Mesothelial cell of epicardium (in vitro differentiated cells): ENCODE measurements at places on chromosomes 1 and 21. TPM values are rescaled to one million over a fixed set of nuclear protein-coding genes. Genes with fewer than 3 reads are reported as not detected.
A peak's percentile ranks its signal among the peaks of the same experiment; 100 is the strongest.

- DNase-seq: no peak
- peaks cover 49% of the 10 kb centered on the region for H3K4me1 ChIP-seq
- H3K4me3 ChIP-seq: no peak overlapping the region
- H3K36me3 ChIP-seq: peaks cover 12% of the 10 kb centered on the region
- no peaks in the 10 kb centered on the region for H3K27me3 ChIP-seq
Measured at GRCh38 chr1:8595941-8596340, 221.5 kb downstream of the RERE start.

GRCh38 chr1:183331091-183331742 is 87.0 kb downstream of the NMNAT2 start:
- H3K36me3 ChIP-seq: no peaks in the 10 kb centered on the region
- no peaks in the 10 kb centered on the region for H3K27me3 ChIP-seq
- peaks cover 50% of the 10 kb centered on the region for H3K4me1 ChIP-seq
- H3K4me3 ChIP-seq: peak overlapping the region; percentile 55
- peak; percentile 45 for DNase-seq
- peak overlapping the region; percentile 99 for H3K27ac ChIP-seq

DNA sequence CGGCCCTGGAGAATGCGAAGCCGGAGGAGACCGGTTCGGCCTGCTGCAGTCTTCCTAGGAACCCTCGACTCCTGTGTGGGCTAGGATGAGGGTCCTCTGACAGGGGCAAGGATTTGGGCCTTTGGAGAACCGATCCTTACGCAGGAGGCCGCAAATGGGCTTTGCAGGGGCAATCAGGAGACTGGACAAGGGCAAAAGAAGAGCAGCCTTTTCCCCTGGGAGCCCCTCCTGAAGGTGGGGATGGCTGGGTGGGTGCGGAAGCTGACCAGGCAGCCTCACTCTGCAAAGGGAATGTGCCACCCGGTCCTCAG is 111.7 kb downstream of the NAV1 start:
- H3K27me3 ChIP-seq: peaks cover 22% of the 10 kb centered on the region
- no peak for DNase-seq
- peak overlapping the region; percentile 86 for H3K4me3 ChIP-seq
- H3K36me3 ChIP-seq: no peaks in the 10 kb centered on the region
- peak overlapping the region; percentile 89 for H3K27ac ChIP-seq

- no peak overlapping the region for H3K27ac ChIP-seq
- H3K36me3 ChIP-seq: peaks cover 40% of the 10 kb centered on the region
- no peak overlapping the region for H3K4me3 ChIP-seq
- DNase-seq: peak; percentile 26
- no peaks in the 10 kb centered on the region for H3K4me1 ChIP-seq
Measured at GRCh38 chr21:45266518-45267389, 20.9 kb downstream of the POFUT2 start.

- H3K4me1 ChIP-seq: peaks cover 38% of the 10 kb centered on the region
- H3K27ac ChIP-seq: peak overlapping the region; percentile 80
- H3K27me3 ChIP-seq: no peaks in the 10 kb centered on the region
- peak overlapping the region; percentile 77 for H3K4me3 ChIP-seq
Measured at GRCh38 chr1:197774466-197775281, 606 bp downstream of the DENND1B start.

DNA sequence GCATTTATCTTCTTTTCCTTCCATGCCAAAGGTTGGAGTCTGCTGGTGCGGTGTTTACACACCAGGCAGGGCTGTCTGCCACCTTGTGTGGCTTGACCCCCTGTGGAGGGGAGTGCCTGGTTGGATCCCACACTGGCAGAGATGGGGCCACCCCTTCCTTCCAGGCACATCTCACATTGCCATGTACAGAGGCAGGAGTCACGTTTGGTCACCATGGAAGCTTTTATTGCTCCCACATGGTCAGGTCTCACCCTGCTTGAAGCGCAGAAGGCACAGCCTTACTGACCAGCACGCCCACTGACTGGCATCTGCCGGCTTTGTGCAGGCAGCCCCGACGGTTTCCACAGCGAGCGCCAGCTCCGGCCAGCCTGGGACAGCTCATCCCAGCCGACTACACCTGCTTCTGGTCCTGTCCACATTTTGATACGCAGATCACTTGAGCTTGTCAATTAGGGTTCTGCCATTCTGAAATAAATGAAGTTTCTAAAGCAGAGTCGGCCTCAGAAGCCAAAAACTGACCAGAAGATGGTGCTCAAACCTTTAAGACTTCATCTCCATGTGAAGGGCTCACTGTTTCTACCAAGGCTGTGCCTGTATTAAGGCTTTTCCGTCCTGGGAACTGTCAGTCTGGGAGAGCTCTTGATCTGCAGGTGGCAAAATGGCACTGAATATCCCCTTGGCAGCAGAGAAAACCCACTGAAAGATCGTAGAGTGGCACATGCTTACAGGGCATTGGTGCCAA is 35.6 kb upstream of the EPHA8 start:
- H3K36me3 ChIP-seq: peaks cover 17% of the 10 kb centered on the region
- peaks cover 6% of the 10 kb centered on the region for H3K4me1 ChIP-seq
- DNase-seq: no peak
- no peaks in the 10 kb centered on the region for H3K27me3 ChIP-seq
- no peak overlapping the region for H3K27ac ChIP-seq

GRCh38 chr1:206947255-206947654 is 989 bp upstream of the PIGR start:
- peaks cover 2% of the 10 kb centered on the region for H3K4me1 ChIP-seq
- H3K36me3 ChIP-seq: no peaks in the 10 kb centered on the region
- H3K27ac ChIP-seq: no peak overlapping the region
- H3K27me3 ChIP-seq: peaks cover 70% of the 10 kb centered on the region

GRCh38 chr1:10733474-10734366 is 62.7 kb downstream of the CASZ1 start:
- no peak for DNase-seq
- no peak overlapping the region for H3K27ac ChIP-seq
- H3K36me3 ChIP-seq: no peaks in the 10 kb centered on the region

GRCh38 chr1:232279909-232280400 is 350.0 kb downstream of the SIPA1L2 start:
- peaks cover 24% of the 10 kb centered on the region for H3K4me1 ChIP-seq
- H3K36me3 ChIP-seq: no peaks in the 10 kb centered on the region
- H3K4me3 ChIP-seq: no peak overlapping the region
- DNase-seq: no peak
- H3K27me3 ChIP-seq: peaks cover 5% of the 10 kb centered on the region

DNA sequence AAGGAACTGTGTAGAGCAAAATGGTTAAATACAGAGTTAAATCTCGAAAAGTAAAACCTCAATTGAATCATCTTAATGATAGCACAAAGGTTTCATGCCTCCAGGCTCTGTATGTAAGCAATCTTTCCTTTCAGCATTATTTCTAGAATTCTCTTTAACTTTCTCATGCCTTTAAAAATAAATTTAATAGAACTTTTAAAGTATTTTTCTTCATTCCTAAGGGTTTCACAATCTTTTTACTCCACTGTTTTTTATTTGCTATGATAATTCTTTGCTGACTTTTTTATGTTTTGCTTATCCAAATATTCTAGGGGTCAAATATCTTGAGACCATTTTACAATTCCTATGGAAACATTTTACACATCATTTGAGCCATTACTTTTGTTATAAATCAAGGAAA is 288.0 kb downstream of the BACH1 start:
- no peak for DNase-seq
- peaks cover 2% of the 10 kb centered on the region for H3K27me3 ChIP-seq
- H3K27ac ChIP-seq: peak overlapping the region; percentile 65

DNA sequence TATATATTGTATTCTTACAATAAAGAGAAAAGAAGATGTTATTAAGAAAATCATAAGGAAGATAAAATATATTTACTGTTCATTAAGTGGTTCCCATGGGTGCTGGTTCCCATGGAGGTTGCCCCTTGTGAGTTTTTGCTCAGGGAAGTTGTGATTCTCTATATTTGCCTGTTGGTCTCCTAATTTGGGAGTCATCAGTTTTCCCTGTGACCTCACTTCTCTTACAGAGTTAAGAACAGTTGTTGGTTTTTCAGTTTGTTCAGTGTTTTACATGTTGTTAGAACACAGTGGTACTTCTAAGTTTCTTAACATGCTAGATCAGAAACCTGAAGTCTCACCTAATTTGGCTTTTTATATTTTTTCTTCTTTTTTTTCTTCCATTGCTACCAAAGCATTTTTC is 109.2 kb downstream of the OSBPL9 start:
- no peak for DNase-seq
- H3K27me3 ChIP-seq: no peaks in the 10 kb centered on the region
- H3K36me3 ChIP-seq: peaks cover 8% of the 10 kb centered on the region
- no peak overlapping the region for H3K4me3 ChIP-seq
- H3K27ac ChIP-seq: no peak overlapping the region

DNA sequence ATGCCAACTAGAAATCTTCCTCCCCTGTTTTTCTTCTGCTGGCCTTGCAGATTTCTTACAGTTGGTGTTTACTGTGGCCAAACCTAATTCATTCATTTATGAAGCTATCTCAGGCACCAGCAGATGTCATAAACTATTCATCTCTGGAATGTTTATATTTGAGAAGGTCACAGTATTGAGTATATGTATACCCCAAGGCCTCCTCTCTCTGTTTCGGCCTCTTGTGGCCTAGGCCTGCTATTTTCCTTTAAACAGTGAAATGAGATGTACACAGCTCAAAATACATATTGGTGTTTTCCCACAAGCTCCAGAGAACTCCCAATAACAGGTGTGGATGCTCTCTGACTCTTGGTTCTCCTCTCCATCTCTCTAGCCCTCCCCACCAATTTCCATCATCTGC is 520.7 kb upstream of the CAMK1G start:
- peaks cover 15% of the 10 kb centered on the region for H3K4me1 ChIP-seq
- no peak overlapping the region for H3K4me3 ChIP-seq
- no peak overlapping the region for H3K27ac ChIP-seq
- no peaks in the 10 kb centered on the region for H3K27me3 ChIP-seq

DNA sequence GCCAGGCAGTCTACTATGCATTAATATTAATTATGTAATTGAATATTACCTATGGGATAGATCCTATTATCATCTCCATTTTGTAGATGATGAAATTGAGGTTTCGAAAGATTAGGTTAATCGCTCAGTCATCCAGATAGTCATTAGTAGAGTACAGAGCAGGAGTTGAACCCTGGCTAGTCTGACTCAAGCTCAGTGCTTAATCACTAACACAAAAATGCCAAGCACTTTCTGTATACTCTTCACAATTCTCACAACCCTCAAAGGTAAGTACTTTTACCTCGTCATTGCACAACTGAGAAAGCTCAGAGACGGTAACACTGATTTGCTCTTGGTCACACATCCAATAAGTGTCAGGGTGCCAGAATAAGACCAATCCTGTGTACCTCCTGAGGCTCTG is 280.2 kb upstream of the PLXNA2 start:
- no peaks in the 10 kb centered on the region for H3K36me3 ChIP-seq
- H3K27me3 ChIP-seq: no peaks in the 10 kb centered on the region
- no peak for DNase-seq
- peaks cover 41% of the 10 kb centered on the region for H3K4me1 ChIP-seq

- no peaks in the 10 kb centered on the region for H3K36me3 ChIP-seq
- DNase-seq: no peak
- H3K27me3 ChIP-seq: peaks cover 9% of the 10 kb centered on the region
- H3K4me3 ChIP-seq: no peak overlapping the region
- no peaks in the 10 kb centered on the region for H3K4me1 ChIP-seq
Measured at GRCh38 chr1:167623951-167624350, 6.1 kb upstream of the RCSD1 start.

DNA sequence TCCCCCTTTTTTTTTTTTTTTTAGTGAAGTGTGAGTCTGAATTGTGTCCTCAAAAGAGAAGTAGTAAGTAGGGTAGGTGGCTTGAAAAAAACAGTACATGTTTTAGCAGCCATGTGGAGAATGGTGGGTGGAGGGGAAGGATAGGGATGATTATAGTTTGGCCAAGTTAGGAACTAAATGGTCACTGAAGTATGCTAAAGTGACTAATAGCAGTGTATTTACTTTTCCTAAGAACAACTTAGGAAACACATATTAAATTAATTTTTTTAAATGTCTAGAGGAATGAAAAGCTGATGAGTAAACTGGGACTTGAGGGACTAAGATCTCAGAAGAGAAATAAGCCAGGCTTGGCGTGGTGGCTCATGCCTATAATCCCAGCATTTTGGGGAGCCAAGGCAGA is 55.5 kb downstream of the PLA2G4A start:
- no peak overlapping the region for H3K4me3 ChIP-seq
- H3K27ac ChIP-seq: no peak overlapping the region
- no peaks in the 10 kb centered on the region for H3K27me3 ChIP-seq
- DNase-seq: no peak
- H3K36me3 ChIP-seq: peaks cover 16% of the 10 kb centered on the region

- no peak for DNase-seq
- no peak overlapping the region for H3K27ac ChIP-seq
- H3K36me3 ChIP-seq: no peaks in the 10 kb centered on the region
- H3K27me3 ChIP-seq: peaks cover 54% of the 10 kb centered on the region
- no peaks in the 10 kb centered on the region for H3K4me1 ChIP-seq
- H3K4me3 ChIP-seq: no peak overlapping the region
Measured at GRCh38 chr21:33151941-33152731, 77.6 kb upstream of the IFNAR2 start.

DNA sequence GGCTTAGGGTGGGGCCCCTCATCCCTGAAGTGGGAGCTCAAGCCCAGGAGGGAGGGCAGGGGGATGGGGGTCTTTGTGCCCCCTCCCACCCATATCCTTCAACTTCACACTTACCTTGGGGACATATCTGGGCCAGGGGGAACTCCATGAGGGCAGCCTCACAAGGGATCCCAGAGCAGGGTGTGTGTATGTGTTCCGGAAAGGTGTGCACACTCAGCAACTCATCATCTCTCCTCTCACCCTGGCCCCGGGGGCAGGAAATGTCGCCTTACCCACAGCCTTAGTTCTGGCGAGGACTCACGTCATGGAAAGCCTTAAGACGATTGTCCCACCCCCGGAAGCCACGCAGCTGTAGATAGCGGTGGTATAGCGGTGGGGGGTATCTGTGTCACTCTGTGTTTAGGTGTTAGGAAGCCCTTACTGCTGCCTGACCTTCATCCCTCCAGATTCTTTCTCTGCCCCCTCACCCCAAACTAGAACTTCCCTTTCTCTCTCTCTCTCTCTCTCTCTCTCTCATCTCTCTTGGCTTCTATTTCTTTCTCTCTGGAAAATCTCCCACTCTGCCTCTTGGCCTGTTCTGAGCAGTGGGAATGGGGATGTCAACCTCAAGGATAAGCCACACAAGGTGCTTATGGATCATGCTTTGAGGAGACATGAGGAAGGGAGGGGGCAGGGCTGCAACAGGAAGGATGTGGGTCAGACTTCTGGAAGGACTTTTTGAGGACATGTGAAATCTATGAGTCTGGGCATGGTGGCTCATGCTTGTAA is at the start of gene SH2D2A:
Gene SH2D2A, minus strand, starts transcription at position 288 of the 768 bp plus-strand sequence. Its CDS starts 140 bp downstream, at position 148.
- H3K27ac ChIP-seq: peak within 1 kb of the TSS; percentile 29
- DNase-seq: no peak
- H3K36me3 ChIP-seq: no peaks in the 10 kb centered on the region
- H3K4me3 ChIP-seq: no peak within 1 kb of the TSS
- H3K4me1 ChIP-seq: peaks cover 26% of the 10 kb centered on the region

The CFHR5 gene
- not detected in 3 replicates for total RNA-seq

The DNM3 gene
- 4.7 to 5.0 TPM (median 4.9 TPM) in 3 replicates for total RNA-seq

The FMO5 gene
- total RNA-seq: 0.73 to 1.7 TPM (median 0.97 TPM) in 3 replicates

The TLCD4 gene
- 5.1 to 6.2 TPM (median 5.6 TPM) in 3 replicates for total RNA-seq
